NCI-H510A (cell line): ENCODE measurements at places on chromosomes 11 and 22.

- no peak for DNase-seq
Measured at GRCh38 chr22:18110954-18111758, 547 bp downstream of the TUBA8 start.

DNA sequence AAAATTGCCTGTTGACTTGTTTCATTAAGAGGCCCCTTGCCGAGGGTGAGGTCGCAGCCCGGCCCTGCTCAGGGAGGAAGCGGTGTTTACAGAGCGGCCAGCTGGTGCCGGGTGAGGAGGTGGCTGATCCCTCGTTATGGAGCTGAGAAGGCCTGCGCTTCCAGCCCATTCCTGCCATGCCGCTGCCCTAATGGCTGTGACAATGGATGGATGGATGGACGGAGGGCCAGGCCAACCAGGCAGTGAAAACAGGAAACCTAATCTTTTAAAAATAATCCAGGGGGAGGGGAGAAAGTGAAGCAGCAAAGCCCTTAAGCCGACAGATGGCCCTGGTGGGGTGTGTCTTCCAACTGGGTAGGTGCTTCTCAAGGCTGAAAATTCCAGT lies 38.5 kb downstream of the BCR start:
- peak; percentile 81 for DNase-seq

DNA sequence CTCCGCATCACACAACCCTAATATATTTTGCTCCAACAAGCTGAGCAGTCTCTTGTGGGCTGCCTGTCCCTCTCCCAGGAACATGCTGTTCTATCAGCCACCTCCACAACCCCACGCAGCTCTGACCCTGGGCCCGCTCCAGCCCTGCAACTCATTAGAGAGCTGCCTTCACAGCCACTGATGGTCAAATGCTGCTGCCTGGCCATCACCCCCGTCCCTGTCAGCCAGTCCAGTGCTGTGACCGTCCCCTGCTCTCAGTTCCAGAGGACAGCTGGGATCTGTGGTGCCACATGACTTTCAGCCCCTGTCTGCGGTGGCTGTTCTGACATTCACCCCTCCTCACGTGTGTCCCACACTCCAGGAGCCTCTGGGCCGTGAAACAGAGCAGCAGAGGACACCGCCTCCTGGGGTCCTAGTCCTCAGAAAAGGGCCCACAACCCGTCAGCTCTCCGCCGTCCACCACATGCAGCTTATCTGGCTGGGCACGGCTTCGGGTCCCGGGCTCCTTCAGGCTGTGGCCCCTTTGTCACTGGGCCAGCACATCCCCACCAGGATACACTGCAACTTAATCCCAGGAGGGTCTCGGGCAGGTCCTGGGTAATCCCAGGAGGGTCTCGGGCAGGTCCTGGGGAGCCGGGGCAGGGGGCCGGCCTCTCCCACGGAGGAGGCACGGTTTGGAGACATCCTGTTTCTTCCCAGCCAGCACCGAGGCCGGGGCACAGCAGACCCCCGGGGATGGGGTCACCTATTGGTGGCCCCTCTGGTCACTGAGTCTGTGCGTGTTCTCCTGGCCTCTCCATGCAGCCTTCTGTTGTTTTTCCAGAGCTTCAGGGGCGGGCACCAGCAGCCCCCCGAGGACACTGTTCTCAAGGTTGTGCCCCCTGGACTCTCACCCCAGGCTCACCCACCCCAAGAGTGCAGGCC lies 15.1 kb downstream of the CRELD2 start:
- DNase-seq: no peak

GRCh38 chr11:62556875-62557631 lies 10.4 kb upstream of the AHNAK start:
- DNase-seq: no peak

- no peak for DNase-seq
Measured at GRCh38 chr11:36105743-36106581, 162.1 kb downstream of the LDLRAD3 start.

DNA sequence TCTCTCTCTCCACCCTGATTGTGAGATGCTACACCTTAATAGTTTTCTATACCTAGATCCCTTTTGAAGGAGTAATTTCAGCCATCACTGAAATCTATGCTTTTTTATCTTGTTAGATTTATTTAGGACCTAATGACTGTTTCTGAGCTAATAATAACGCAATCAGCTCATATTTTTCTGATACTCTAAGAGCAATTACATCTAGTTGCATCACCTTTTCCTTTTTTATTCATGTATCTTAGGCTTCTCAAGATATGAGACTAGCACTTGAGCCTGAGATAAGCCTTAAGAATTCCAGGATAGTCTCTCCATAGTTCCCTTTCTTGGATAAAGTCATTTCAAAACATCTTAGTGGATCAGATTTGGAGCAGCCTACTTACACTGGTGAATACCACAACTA lies 25.1 kb upstream of the CAVIN3 start:
- DNase-seq: no peak

- DNase-seq: no peak
Measured at GRCh38 chr11:8683115-8683807, 669 bp downstream of the RPL27A start.

DNA sequence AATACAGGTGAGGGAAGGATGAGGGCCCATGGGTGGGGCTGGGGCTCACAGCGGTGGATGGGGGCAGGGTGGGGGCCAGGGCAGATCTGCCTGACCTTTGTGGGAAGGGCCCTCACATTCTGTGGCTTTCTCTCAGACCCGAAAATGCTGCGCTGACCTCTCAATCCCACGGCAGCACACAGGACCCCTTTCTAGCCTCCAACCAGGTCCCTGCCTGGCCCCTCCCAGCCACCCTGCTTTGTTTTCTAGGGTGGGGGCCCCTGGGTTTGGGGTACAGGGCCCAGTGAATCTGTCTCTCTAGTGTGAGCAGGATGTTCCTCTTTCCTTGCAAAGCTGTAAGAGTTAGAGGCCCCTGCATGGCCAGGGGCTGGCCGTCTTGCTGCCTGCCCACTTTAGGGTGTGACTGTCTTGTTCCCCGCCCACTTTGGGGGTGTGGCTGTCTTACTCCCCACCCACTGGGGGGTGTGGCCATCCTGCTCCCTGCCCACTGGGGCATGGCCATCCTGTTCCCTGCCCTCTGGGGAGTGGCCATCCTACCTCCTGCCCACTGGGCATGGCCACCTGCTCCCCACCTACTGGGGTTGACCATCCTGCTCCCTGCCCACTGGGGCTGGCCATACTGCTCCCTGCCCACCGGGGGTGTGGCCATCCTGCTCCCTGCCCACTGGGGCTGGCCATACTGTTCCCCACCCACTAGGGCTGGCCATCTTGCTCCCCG lies 11.5 kb downstream of the PARVG start:
- DNase-seq: no peak

DNA sequence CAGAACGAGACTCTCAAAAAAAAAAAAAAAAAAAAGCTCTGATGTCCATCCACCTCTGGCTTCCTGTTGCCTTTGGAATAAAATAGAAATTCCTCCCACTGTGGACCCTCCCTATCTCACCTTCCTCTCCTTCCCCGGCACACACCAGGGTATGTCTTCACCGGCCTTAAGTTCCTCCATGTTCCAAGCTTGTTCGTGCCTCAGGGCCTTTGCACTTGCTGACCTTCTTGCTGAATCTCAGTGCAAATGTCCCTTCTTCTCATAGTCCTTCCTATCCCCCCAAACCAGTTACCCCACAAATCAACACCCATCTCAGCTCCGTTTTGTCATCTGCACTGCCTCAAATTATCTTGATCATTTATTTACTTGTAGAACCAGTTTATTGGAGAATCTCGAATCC lies 20.6 kb downstream of the IFT27 start:
- no peak for DNase-seq

DNA sequence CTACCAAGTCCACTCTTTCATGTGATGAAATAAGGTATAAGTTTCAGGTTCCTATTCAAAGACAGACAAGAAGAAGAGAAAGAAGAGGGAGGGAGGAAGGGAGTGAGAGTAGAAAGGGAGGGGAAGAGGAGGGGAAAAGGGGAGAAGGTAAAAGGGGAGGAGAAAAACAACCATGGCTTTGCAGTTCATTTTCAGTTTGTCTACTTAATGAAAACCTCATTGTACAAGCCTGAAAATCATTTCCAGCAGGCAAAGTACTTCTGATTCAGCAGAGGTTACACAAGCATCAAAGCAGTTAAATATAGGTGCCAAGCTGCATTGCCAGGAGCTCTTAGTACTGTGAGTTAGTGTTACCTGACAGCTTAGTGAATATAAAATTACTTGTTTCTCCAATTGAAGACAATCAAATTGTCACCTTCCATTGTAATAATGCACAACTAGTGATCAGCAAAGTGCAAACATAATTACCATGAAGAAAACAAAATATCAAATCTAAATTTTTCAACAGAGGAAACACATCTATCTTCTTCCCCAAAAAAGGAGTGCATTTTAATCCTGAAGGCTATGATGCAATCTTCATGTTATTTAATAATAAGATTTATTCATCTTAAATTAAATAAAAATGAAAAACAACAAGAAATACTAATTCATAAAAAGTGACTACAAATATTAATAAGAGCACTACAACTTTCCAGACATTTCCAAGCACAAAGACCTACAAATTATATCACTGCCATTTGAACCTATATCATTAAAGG lies 8.2 kb downstream of the SOX6 start:
- no peak for DNase-seq

DNA sequence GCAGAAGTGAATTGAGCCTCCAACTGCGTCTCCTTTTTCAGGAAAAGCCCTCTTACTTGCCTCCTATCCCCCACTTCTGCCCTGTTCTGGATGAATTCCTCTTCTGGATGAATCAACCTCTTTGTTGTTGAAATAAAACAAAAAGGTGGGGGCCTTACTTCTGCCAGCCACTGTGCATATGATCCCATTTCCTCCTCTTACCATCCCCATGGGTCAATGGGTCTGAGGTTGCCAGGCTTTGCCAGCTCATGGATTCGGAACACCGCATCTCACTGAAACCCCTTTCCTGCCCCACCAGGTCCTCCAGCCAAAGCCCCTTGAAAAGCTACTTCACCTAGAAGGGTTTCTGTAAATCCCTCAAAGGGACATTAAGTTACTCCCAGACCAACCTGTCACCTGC lies 3.7 kb upstream of the CHST1 start:
- no peak for DNase-seq

- DNase-seq: no peak
Measured at GRCh38 chr11:89516496-89516895, 25.3 kb upstream of the NOX4 start.
